Central memory CD8-positive, alpha-beta T cell (primary cell): ENCODE measurements at places on chromosomes 13 and 19.

DNA sequence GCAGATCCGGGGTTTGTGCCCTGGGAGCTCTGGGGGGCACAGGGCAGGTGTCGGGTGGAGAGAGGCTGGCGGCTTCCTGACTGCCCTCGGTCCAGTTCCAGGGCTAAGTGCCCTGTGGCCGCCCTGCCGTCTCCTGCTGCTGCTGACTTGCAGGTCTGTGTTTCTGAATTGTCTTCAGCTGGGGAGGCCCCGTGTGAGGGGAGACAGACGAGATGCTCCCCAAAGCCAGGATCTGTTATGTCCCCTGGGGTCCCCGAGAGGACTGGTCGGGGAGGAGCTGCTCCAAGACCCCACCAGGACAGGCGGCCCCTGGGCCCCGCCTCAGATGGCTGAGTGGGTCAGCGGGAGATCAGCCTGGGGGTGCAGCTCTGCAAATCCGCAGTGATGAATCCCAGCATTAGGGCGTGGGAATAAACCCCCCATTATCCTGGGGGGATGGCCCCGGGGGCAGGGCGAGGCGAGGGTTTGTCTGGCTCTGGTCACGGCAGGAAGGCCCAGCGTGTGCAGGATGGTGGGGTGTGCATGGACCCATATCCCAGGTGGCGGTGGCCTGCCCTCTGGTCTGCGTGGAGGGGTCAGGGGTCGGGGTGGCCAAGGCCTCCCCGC lies 4.7 kb downstream of the HCN2 start:
- no peaks in the 10 kb centered on the region for H3K4me1 ChIP-seq
- H3K27ac ChIP-seq: no peak overlapping the region
- H3K4me3 ChIP-seq: no peak overlapping the region
- H3K36me3 ChIP-seq: peaks cover 4% of the 10 kb centered on the region

DNA sequence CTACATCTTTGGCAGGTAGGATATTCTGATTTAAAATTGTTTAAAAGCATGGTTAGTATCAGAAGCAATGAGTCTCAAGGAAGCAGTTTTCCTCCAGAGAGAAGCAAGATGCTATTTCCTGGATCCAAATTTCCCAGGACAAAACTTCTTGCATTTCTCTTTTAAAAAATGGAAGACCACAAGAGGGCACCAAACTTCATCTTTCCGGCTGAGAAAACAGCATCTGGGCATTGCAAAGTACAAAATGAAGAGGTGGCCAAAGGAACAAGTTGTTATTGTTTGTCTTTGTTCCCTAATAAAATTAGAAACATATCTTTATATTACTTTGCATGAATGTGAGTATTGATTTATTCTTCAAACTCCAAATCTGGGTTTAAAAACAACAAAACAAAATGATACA lies 60.0 kb upstream of the LRCH1 start:
- DNase-seq: no peak
- no peak overlapping the region for H3K4me3 ChIP-seq
- no peaks in the 10 kb centered on the region for H3K36me3 ChIP-seq
- H3K4me1 ChIP-seq: no peaks in the 10 kb centered on the region
- no peak overlapping the region for H3K27ac ChIP-seq

- H3K27me3 ChIP-seq: no peaks in the 10 kb centered on the region
- no peak overlapping the region for H3K4me3 ChIP-seq
- H3K27ac ChIP-seq: no peak overlapping the region
- DNase-seq: no peak
- no peaks in the 10 kb centered on the region for H3K4me1 ChIP-seq
- H3K36me3 ChIP-seq: no peaks in the 10 kb centered on the region
Measured at GRCh38 chr13:87234981-87235380, 436.2 kb upstream of the SLITRK5 start.

DNA sequence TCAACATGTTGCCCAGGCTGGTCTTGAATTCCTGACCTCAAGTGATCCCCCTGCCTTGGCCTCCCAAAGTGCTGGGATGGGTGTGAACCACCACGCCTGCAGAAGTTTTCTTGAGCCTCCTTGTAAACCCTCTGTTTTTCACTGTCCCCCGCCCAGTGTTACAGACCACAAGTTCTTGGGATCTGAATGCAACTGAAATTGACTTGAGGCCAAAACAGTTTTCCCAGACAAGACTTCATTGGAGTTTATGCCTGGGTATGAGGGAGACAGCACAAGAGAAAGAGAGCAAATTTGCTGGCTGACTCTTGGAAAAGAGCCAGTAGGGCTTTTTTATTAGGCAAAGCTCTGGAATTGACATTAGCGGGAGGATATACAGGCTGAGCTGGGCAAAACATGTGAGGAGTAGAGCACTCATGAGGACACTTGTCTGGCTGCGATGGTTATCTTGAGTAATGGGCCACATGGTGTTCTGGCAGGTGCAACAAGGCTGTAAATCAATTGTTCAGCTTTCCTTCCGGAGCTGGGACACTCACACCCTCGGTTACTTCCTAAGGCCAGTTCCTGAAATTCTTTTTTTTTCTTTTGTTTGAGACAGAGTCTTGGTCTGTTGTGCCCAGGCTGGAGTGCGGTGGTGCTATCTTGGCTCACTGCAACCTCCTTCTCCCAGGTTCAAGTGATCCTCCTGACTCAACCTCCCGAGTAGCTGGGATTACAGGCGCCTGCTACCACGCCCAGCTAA lies 12.7 kb upstream of the HNRNPL start:
- H3K4me1 ChIP-seq: peaks cover 39% of the 10 kb centered on the region
- no peak overlapping the region for H3K4me3 ChIP-seq
- H3K27me3 ChIP-seq: no peaks in the 10 kb centered on the region
- no peak overlapping the region for H3K27ac ChIP-seq
- DNase-seq: no peak
- peaks cover 22% of the 10 kb centered on the region for H3K36me3 ChIP-seq

- peaks cover 66% of the 10 kb centered on the region for H3K27me3 ChIP-seq
- no peak overlapping the region for H3K4me3 ChIP-seq
- H3K4me1 ChIP-seq: no peaks in the 10 kb centered on the region
- no peak for DNase-seq
- no peaks in the 10 kb centered on the region for H3K36me3 ChIP-seq
Measured at GRCh38 chr13:110583178-110583865, 21.8 kb upstream of the RAB20 start.

- H3K27me3 ChIP-seq: no peaks in the 10 kb centered on the region
- H3K36me3 ChIP-seq: peaks cover 3% of the 10 kb centered on the region
- H3K27ac ChIP-seq: no peak overlapping the region
- H3K4me3 ChIP-seq: no peak overlapping the region
Measured at GRCh38 chr19:51145916-51146493, 3.9 kb downstream of the SIGLEC7 start.

- no peaks in the 10 kb centered on the region for H3K4me1 ChIP-seq
- no peaks in the 10 kb centered on the region for H3K36me3 ChIP-seq
- no peaks in the 10 kb centered on the region for H3K27me3 ChIP-seq
- no peak overlapping the region for H3K4me3 ChIP-seq
Measured at GRCh38 chr13:104816726-104817125, 1718.7 kb downstream of the EFNB2 start.

DNA sequence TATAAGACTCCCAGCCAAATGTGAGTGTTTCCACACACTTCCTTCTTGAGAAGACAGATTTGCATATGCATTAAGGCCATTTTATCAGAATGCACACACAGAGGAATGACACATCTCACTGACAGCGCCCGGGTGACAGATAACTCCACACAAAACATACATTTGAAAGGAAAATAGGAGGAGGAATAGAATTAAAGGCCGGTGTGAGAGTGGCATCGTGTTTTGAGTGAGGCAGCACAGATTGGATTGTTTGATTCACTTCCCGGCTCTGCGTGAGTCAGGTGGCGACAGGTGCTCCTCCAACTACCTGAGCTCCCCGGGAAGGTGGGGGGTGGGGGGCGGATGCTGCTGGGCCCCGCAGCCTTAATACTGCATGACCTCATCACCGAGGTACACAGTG lies 429.0 kb downstream of the TSHZ3 start:
- no peaks in the 10 kb centered on the region for H3K36me3 ChIP-seq
- peaks cover 25% of the 10 kb centered on the region for H3K27me3 ChIP-seq
- no peak overlapping the region for H3K27ac ChIP-seq
- no peak overlapping the region for H3K4me3 ChIP-seq

GRCh38 chr19:7188698-7189629 lies 105.2 kb downstream of the INSR start:
- H3K27ac ChIP-seq: no peak overlapping the region
- H3K4me3 ChIP-seq: no peak overlapping the region
- H3K4me1 ChIP-seq: peaks cover 45% of the 10 kb centered on the region
- no peaks in the 10 kb centered on the region for H3K27me3 ChIP-seq
- DNase-seq: no peak

DNA sequence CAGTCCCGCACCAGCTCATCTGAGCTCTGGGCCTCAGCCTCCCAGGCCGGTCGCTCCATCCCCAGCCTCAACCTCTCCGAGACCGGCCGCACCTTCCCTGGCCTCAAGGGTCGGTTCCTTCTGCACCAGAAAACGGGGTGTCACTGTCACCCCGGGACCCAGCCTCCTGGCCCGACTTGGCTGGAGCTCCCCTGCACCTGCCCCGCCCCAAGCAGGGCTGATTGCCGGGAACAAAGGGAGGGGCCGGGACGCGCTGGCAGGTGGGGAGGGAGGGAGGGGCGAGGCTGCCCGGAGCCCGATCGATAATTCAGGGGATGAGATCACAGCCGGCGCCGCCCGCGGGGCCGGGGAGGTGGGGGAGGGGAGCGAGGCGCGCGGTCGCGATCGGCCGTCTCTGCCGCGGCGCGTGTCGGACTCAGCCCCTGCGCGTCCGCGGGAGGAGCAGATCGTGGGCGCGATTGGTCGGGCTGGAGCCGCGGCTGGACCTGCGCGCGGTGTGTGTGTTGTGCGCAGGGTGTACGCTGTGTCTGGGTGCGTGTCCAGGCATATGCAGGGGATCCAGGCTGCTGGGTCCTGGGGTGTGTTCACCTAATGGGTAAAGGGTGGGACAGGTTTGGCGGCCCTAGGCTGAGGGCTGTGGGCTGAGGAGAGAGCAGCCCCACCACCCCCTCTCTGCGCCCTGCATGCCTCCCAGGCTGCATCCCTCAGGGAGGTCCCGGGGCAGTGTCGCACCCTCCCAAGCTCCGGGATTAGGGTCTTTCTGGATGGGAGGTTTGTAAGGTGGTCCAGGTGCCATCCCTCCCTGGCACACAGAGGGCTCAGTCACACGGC lies 1.1 kb upstream of the SHC2 start:
- no peaks in the 10 kb centered on the region for H3K4me1 ChIP-seq
- DNase-seq: no peak
- H3K27me3 ChIP-seq: peaks cover 19% of the 10 kb centered on the region
- no peak overlapping the region for H3K27ac ChIP-seq
- H3K4me3 ChIP-seq: peak overlapping the region; percentile 68
- peaks cover 6% of the 10 kb centered on the region for H3K36me3 ChIP-seq

DNA sequence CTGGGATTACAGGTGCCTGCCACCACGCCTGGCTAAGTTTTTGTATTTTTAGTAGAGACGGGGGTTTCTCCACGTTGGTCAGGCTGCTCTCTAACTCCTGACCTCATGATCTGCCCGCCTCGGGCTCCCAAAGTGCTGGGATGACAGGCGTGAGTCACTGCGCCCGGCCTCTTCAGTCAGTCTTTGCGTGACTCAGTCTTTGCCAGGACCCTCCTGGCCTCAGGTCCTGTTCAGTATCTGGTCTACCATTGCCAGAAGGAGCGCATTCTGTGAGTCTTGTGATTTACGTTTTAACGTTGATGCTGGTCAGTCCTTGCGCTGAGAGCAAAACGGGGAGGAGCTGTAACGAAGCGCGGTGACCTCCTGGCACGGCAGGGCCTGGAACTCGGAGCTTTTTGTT lies 7.6 kb upstream of the HMG20B start:
- no peak overlapping the region for H3K4me3 ChIP-seq
- H3K4me1 ChIP-seq: no peaks in the 10 kb centered on the region
- DNase-seq: no peak
- no peaks in the 10 kb centered on the region for H3K27me3 ChIP-seq
- no peak overlapping the region for H3K27ac ChIP-seq
- H3K36me3 ChIP-seq: peaks cover 2% of the 10 kb centered on the region

GRCh38 chr19:44848036-44848811 lies 2.1 kb downstream of the NECTIN2 start:
- H3K4me1 ChIP-seq: peaks cover 22% of the 10 kb centered on the region
- peaks cover 48% of the 10 kb centered on the region for H3K27me3 ChIP-seq
- no peak for DNase-seq
- H3K36me3 ChIP-seq: peaks cover 2% of the 10 kb centered on the region

DNA sequence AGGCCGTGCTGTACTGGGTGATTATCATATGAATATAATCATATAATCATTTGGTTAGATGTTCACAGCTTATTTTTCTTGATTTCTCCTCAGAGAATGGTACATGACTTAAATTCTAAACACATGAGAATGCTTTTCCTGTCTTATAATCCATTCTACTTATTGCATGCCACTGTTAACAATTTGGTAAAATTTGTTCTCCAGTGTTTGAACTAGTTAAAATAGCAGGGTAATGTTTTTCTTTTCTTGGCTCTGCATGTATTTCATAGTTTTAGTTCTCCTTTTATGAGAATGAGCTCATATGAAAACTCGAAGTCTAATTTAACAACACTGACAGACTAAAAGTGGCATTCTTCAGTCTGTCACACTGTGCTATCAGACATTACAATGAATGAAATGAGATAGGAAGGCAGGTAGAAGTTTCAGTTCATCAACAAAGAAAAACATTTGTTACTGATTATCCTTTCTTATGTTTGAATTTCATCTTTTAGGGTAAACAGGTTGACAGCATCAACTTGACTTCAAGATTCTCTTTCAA lies 10.2 kb downstream of the SPRYD7 start:
- peaks cover 27% of the 10 kb centered on the region for H3K36me3 ChIP-seq
- H3K4me3 ChIP-seq: no peak overlapping the region
- H3K27me3 ChIP-seq: no peaks in the 10 kb centered on the region
- no peaks in the 10 kb centered on the region for H3K4me1 ChIP-seq
- H3K27ac ChIP-seq: no peak overlapping the region
- DNase-seq: no peak

DNA sequence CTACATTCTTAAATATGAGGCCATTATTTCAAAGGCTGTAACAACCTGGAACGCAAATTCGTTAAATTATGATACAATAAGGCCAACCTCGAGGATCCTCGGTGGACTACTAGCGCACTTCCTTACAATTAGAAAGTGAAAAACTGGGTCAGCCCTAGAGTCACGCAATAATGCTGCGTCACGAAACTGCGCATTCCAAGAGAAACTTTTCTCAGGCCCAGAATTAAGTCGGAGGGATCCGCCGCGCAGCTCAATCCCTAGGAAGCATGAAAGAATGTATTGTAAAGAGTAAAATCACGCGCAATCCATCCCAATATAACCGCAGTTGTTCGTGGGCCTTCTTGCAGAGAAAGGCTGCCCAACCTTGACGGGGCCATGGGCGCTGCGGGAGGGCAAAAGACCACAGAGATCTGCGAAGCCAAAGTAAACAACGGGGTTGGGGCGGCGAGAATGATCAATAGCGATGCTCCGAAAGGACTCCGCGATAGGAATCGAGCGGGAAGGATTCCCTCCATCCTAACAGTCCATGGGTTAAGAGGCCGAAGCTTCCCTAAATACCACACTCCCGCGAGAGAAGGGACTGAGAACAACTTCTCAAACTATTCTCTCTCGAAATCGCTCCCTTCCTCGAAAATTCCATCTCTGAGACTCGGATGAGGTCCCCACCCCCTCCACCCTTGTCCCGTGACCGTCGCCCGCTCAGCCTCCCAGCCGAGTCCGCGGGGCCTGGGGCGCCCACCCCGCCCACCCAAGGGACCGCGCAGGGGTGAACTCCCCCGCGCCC lies 564 bp downstream of the SPART start:
- H3K27ac ChIP-seq: peak overlapping the region; percentile 88
- no peaks in the 10 kb centered on the region for H3K4me1 ChIP-seq
- peak; percentile 18 for DNase-seq
- H3K4me3 ChIP-seq: peak overlapping the region; percentile 77
- peaks cover 29% of the 10 kb centered on the region for H3K27me3 ChIP-seq

- H3K27me3 ChIP-seq: no peaks in the 10 kb centered on the region
- DNase-seq: no peak
- no peak overlapping the region for H3K4me3 ChIP-seq
- no peaks in the 10 kb centered on the region for H3K36me3 ChIP-seq
- H3K4me1 ChIP-seq: no peaks in the 10 kb centered on the region
Measured at GRCh38 chr13:35460061-35460460, 16.4 kb downstream of the MAB21L1 start.

GRCh38 chr19:4374498-4375163 lies 25.7 kb downstream of the SH3GL1 start:
- no peak overlapping the region for H3K27ac ChIP-seq
- H3K27me3 ChIP-seq: no peaks in the 10 kb centered on the region
- no peak for DNase-seq
